ENCODE measurements at places on chromosomes 6 and 20. TPM values are rescaled to one million over a fixed set of nuclear protein-coding genes. Genes with fewer than 3 reads are reported as not detected.

SLC22A16 gene
- 0.69 TPM for total RNA-seq

GTF2H4 gene
- 31.2 TPM for total RNA-seq

ZC3H12D gene
- 1.2 TPM for total RNA-seq

FAM217A gene
- total RNA-seq, result not detected

GATA5 gene
- 1.6 TPM for total RNA-seq

CTAGE9 gene
- not detected for total RNA-seq

ZSCAN23 gene
- total RNA-seq, result 2.9 TPM

APCDD1L gene
- 1.7 TPM for total RNA-seq

THEMIS gene
- total RNA-seq, result 1.7 TPM

OLIG3 gene
- total RNA-seq, result not detected

ALDH8A1 gene
- total RNA-seq, result 1.6 TPM

DNA sequence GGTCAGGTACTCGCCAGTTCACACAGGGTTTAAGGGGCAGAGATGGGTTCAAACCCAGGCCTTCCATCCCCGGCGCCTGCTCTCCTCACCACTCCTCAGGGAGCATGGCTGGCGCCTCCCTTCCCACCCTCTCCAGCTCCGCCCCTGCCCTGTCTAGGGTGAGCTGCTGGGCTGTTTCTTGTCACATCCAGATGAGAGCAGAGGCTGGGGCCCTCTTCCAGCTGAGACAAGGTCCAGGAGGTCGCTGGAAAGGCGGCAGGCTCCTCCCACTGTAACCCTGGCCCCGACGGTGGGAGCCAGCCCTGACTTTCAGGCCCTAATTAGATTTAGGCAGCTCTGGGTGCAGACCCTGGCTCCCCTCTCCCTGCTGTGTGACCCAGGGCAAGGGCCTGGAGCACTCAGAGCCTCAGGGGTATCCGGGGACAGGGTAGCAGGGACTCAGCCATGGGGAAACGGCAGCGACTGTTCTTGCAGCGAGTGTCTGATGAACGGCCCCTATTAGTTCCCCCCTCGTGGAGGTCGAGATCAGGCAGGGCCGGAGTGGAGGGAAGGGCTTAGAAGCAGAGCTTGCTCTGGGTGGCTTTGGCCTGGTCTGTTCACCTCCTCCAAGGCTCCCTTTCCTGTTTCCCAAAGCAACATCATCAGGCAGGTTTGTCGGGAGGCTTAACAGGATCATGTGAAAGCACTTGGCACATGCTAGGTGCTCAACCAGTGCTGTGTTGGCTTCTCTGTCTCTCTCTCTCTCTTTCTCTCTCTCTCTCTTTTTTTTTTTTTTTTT, 33.4 kb downstream of the SNAI1 start:
- no peaks in the 10 kb centered on the region for H3K4me1 ChIP-seq
- no peaks in the 10 kb centered on the region for H3K36me3 ChIP-seq

DNA sequence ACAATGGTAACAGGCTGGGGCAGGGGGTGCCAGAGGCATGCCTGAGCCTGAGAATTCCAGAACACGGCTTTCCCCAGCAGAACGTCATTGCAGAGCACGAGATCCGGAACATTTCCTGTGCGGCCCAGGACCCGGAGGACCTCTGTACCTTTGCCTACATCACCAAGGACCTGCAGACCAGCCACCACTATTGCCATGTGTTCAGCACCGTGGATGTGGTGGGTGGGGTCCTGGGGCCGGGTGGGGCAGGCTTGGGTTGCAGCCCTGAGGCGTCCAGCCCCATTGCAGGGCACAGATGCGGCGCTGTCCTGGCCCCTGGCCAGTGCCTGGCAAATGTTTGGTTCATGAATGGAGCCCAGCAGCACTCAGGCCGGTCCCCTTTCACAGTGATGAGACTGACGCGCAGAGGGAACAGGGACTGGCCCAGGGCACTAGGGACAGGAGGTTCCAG, 57.1 kb downstream of the TCP11 start:
- H3K36me3 ChIP-seq, result peaks cover 7% of the 10 kb centered on the region
- no peak overlapping the region for H3K27ac ChIP-seq
- no peak overlapping the region for H3K4me3 ChIP-seq
- peak; percentile 47 for DNase-seq

GRCh38 chr20:39248862-39249485, 286.8 kb downstream of the DHX35 start:
- DNase-seq, result no peak
- H3K4me3 ChIP-seq, result no peak overlapping the region
- no peaks in the 10 kb centered on the region for H3K36me3 ChIP-seq
- no peaks in the 10 kb centered on the region for H3K27me3 ChIP-seq

DNA sequence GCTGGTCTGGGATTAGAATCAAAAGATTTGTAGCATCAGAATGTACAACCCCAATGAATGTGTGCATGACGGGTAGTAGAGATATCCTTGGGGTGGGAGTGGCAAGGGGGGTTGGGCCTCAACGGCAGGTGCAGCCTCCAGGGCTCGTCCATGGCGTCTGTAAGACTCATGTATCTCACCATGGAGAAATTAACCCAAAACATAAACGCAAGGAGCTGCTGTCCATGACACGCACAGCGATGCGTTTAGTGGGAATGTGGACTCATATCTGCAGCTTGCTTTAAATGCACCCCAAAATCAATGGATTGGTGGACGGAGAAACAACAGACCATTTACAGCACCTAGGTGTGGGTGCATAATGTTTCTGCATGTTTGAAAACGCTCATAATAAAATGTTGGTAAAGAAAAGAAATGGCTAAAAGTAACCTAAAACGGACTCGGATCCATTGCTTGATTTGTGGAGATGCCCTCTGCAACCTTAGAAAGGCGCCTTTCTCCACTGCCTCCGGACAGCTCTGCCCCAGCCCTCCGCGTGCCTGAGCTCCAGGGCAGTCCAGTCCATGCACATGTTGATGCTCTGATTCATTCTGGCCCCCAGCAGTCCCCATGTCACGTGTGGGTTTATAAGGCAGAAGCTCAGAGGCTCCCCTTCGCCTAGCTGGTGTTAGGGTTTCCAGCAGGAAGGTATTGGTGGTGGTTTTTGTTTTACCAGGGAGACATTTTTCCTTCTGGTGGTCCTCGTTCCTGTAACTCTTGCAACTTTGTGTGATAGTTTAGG, 24.5 kb downstream of the PYGB start:
- no peaks in the 10 kb centered on the region for H3K4me1 ChIP-seq
- H3K4me3 ChIP-seq, result no peak overlapping the region
- no peak for DNase-seq
- peaks cover 10% of the 10 kb centered on the region for H3K36me3 ChIP-seq

GRCh38 chr20:61455508-61456215, 203.6 kb downstream of the CDH4 start:
- no peak overlapping the region for H3K4me3 ChIP-seq
- no peaks in the 10 kb centered on the region for H3K36me3 ChIP-seq
- H3K27me3 ChIP-seq, result no peaks in the 10 kb centered on the region
- no peak for DNase-seq

GRCh38 chr6:152087096-152087495, 279.6 kb downstream of the ESR1 start:
- H3K4me1 ChIP-seq, result no peaks in the 10 kb centered on the region
- no peaks in the 10 kb centered on the region for H3K27me3 ChIP-seq
- H3K4me3 ChIP-seq, result no peak overlapping the region
- no peak for DNase-seq

- no peak overlapping the region for H3K4me3 ChIP-seq
- no peak overlapping the region for H3K27ac ChIP-seq
- H3K27me3 ChIP-seq, result no peaks in the 10 kb centered on the region
- no peak for DNase-seq
- no peaks in the 10 kb centered on the region for H3K36me3 ChIP-seq
- no peaks in the 10 kb centered on the region for H3K4me1 ChIP-seq
Observed at GRCh38 chr6:103875221-103875620, 984.5 kb downstream of the HACE1 start.

- H3K4me1 ChIP-seq, result no peaks in the 10 kb centered on the region
- no peak overlapping the region for H3K27ac ChIP-seq
- no peak overlapping the region for H3K4me3 ChIP-seq
- no peak for DNase-seq
- H3K27me3 ChIP-seq, result no peaks in the 10 kb centered on the region
Observed at GRCh38 chr6:138648127-138648526, 125.4 kb upstream of the CCDC28A start.

DNA sequence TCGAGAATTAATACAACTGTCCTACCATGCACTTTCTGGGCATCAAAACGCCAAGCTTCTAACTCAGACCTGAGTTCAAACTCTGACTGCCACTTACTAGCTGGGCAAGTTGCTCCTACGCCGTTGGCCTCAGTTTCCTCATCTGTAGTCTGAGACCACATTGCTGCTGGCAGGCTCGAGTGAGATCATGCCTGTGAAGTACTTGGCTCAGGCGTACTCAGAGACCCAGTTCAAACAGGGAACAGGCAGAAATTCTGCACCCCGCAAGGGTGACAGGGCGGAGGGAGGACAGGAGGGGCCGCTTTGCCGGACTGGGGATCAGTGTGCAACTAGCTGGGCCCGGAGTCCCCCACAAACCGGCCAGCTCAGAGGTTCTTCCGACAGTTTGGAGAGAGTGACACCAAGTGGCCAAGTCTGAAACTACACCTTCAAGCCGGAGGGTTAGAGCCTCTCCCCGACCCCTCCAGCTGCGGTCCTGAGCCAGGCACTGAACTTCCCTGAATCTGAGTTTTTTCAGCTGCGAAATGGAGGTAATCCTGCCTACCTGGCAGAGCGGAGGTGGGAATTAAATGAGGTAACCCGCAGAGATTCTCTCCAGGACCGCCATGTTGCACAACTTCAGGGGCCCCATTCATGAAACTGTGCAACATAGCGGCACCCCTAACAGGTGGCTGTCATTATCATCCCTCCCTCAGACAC, 46.0 kb upstream of the PTPN1 start:
- H3K4me3 ChIP-seq, result no peak overlapping the region
- H3K27ac ChIP-seq, result no peak overlapping the region
- no peaks in the 10 kb centered on the region for H3K4me1 ChIP-seq
- DNase-seq, result peak; percentile 77

DNA sequence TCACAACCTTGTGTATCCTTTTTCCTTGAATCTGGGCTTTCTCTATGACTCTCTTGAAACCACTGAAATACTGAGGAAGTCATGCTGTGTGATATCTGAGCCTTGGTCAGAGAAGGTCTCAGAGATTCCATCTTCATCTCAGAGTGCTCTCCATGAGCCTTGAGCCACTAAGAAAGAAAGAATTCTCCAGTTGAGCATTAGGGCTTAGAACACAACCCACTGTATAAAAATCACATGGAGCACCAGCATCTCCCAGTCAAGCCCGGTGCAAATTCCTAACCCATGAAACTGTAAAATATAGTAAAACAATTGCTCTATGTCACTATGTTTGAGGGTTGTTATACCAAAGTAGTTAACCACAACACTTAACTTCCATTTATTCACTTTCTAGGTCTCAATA, 181.4 kb downstream of the MOXD1 start:
- no peaks in the 10 kb centered on the region for H3K4me1 ChIP-seq
- no peaks in the 10 kb centered on the region for H3K27me3 ChIP-seq
- H3K4me3 ChIP-seq, result no peak overlapping the region

- H3K4me3 ChIP-seq, result no peak overlapping the region
- no peaks in the 10 kb centered on the region for H3K36me3 ChIP-seq
- H3K4me1 ChIP-seq, result peaks cover 3% of the 10 kb centered on the region
- no peak for DNase-seq
- no peaks in the 10 kb centered on the region for H3K27me3 ChIP-seq
Observed at GRCh38 chr20:15618110-15618509, 955.1 kb downstream of the KIF16B start.

GRCh38 chr6:34284563-34285447, 36.0 kb upstream of the SMIM29 start:
- peak; percentile 81 for DNase-seq
- H3K4me3 ChIP-seq, result no peak overlapping the region
- H3K27me3 ChIP-seq, result no peaks in the 10 kb centered on the region
- H3K27ac ChIP-seq, result no peak overlapping the region

DNA sequence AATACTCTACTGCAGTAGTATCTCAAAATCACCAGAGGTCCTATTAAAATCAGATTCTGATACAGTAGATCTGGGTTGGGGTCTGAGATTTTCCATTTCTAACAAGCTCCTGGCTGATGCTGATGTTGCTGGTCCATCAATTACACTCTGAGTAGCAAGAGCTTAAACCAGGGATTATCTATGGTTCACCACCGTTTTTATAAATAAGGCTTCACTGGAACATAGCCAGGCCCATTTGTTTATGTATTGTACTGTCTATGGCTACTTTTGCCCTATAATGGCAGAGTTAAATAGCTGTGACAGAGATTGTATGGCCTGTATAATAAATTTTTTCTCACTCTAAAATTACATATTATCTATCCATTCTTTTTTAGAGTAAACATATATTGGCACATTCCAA, 53.0 kb downstream of the NUDT3 start:
- DNase-seq, result no peak
- H3K4me3 ChIP-seq, result no peak overlapping the region
- H3K4me1 ChIP-seq, result peaks cover 23% of the 10 kb centered on the region

- H3K27ac ChIP-seq, result no peak overlapping the region
- no peak overlapping the region for H3K4me3 ChIP-seq
- H3K27me3 ChIP-seq, result no peaks in the 10 kb centered on the region
- no peaks in the 10 kb centered on the region for H3K4me1 ChIP-seq
- H3K36me3 ChIP-seq, result no peaks in the 10 kb centered on the region
Observed at GRCh38 chr20:41669708-41670263, 51.6 kb upstream of the CHD6 start.

GRCh38 chr6:38845931-38846330, 130.8 kb downstream of the DNAH8 start:
- no peak overlapping the region for H3K4me3 ChIP-seq
- no peak overlapping the region for H3K27ac ChIP-seq

GRCh38 chr6:125533710-125534397, 215.6 kb upstream of the HEY2 start:
- H3K4me1 ChIP-seq, result no peaks in the 10 kb centered on the region
- H3K4me3 ChIP-seq, result no peak overlapping the region
- H3K27ac ChIP-seq, result no peak overlapping the region
- H3K27me3 ChIP-seq, result no peaks in the 10 kb centered on the region

GRCh38 chr6:106516616-106517015, 112.7 kb downstream of the RTN4IP1 start:
- DNase-seq, result no peak
- H3K36me3 ChIP-seq, result no peaks in the 10 kb centered on the region
- no peak overlapping the region for H3K27ac ChIP-seq
- H3K4me3 ChIP-seq, result no peak overlapping the region
- H3K4me1 ChIP-seq, result no peaks in the 10 kb centered on the region
- H3K27me3 ChIP-seq, result no peaks in the 10 kb centered on the region

DNA sequence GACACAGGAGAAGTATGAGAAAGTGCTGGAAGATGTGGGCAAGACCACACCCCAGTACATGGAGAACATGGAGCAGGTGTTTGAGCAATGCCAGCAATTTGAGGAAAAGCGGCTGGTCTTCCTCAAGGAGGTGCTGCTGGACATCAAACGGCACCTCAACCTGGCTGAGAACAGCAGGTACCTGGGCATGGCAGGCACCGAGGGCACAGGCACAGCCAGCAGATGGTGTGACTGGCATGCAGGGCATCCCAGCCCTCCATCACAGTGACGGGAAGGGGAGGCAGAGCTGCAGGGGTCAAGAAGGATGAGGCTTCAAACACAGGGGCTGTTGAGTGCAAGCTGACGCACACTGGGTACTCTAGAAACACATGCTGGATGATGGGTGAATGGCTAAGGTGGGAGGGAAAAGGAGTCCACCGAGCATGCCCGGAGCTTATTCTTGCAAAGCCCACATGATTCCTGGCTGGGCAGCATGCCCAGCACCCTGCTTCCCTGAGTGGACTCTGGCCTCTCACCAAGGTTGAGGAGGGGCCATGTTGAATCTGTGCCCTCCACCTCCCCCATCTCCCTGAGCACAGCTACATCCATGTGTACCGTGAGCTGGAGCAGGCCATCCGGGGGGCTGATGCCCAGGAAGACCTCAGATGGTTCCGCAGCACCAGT, 26.3 kb downstream of the SPDEF start:
- no peak overlapping the region for H3K27ac ChIP-seq
- H3K36me3 ChIP-seq, result no peaks in the 10 kb centered on the region
- DNase-seq, result no peak
- no peak overlapping the region for H3K4me3 ChIP-seq
- no peaks in the 10 kb centered on the region for H3K4me1 ChIP-seq

Data from aorta (tissue), 5 donors.